ENCODE measurements at places on chromosomes 7 and 10.

GRCh38 chr10:44312401-44312800 lies 72.5 kb downstream of the CXCL12 start:
- no peak for DNase-seq

GRCh38 chr7:91496251-91496820 lies 232.1 kb downstream of the FZD1 start:
- DNase-seq = no peak

DNA sequence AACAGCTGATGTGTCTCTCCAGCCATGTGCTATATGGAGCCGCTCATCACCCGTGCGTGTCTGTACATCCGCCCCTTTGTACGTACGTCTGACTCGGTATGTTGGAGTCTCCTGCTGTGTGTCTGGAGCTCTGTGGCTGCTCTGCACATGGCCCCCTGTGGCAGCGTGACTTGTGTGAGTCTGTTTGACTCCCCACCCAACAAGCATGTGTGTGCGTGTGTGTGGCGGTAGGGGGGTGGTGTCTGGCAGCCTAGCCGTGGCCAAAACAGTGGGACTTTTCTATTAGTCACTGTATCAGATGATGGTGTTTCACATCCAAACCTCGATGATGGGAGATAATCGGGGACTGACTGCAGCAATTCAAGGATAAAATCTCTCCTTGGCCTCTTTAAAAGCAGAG lies 94.1 kb downstream of the COL13A1 start:
- no peak for DNase-seq

DNA sequence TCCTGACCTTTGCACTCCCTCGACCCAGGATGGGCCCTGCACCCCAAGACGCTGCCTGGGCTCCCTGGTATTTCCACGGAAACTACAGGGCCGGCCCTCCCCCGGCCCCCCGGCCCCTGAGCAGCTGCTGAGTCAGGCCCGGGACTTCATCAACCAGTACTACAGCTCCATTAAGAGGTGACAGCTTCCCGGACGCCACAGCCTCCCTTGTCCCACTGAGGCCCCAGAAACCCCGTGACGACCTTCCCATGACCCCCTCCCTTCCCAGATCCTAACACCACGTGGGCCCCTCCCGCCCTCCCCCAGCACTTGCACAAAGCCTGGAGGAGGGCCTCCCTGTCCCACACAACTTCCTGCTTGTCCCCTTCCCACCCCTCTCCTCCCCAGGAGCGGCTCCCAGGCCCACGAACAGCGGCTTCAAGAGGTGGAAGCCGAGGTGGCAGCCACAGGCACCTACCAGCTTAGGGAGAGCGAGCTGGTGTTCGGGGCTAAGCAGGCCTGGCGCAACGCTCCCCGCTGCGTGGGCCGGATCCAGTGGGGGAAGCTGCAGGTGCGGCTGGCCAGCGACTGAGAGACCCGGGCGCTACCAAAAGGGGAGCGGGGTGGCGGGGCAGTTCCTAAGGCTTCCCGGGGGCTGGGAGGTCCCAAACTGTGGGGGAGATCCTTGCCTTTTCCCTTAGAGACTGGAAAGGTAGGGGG lies 5.7 kb downstream of the NOS3 start:
- no peak for DNase-seq

GRCh38 chr10:42475168-42476098 lies 162.9 kb downstream of the ZNF33B start:
- DNase-seq = peak; percentile 1

DNA sequence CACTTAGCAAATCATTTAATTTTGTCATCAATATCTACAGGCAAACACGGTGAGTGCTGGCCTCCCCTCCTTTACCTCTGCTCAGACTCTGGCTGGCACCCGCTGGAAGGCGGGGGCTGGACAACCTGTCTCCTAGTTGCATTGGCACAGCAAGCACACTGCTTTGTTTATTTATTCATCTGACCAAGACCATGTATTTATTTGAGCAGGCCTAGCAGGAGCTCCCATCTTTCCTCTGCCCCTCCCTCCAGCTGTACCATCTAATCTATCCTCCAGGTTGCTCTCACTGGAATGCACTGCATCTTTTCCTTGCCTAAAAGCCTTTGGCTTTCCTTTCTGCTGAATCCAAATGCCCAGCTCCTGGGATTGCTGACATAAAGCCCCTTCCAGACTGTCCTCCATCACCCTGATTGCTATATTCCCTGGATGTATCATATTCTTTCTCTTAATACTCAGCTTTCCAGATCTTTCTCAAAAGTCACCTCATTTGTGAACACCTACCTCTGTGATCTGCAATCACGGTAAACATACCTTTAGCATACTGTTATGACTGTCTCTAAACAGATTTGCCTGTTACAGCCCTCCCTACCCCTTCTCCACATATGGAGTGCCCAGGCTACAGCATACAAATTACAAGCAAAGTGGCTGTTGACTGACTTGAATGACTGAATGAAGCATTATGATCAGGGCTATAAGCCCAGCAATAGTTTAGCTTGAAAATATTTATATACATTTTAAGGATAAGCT lies 9.6 kb downstream of the ELMO1 start:
- no peak for DNase-seq

DNA sequence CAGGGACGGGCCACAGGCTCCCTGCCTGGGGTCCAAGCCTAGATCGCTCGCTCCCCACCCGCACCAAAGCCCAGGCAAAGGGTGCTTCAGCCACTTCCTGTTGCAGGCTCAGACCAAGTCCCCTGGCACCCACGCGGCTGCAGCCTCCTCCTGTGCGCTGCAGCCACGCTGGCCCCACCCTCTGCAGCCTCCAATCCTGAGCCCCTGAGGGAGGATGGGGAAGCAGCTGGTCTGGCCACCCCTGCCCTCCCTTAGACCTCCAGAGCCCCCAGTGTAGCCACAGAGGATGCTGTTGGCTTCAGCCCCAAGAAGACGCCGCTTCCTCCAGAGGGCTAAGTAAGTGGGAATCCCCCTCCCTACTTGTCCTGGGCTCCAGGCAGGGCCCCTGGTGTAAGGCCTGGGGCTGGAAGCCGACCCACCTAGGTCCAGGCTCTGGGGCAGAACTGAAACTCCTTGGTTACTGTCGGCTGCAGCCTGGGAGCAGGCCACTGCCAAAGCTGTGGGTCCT lies 9.4 kb downstream of the LIMK1 start:
- DNase-seq = no peak

DNA sequence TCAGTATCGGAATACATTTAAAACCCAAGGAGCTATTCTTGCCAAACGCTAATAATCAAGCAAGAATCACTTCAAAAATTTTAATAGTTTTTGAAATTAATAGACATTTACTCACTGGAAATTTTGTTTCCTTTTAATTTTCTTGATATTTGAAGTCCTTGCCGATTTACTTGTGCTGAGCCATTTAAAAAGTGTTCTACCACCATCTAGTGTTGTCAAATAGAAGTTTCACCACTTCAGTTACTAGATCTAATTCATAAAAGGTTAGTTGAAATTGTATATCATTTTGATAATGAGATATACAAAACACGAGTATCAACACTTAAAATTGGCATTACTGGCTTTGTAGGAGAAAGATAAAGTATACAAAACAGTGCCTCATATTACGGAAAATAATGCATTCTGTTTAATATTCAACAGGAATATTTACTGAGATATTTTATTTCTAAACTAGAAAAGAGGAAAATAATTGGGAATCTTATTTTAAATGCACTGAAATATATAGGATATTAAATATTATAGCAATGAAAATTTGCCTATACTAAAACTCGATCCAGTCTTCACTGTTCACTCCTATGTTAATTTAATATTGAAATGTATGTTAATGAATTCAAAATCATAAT lies 664.8 kb upstream of the SEMA3D start:
- no peak for DNase-seq

GRCh38 chr7:106566672-106567071 lies 94.3 kb downstream of the CCDC71L start:
- DNase-seq = no peak

DNA sequence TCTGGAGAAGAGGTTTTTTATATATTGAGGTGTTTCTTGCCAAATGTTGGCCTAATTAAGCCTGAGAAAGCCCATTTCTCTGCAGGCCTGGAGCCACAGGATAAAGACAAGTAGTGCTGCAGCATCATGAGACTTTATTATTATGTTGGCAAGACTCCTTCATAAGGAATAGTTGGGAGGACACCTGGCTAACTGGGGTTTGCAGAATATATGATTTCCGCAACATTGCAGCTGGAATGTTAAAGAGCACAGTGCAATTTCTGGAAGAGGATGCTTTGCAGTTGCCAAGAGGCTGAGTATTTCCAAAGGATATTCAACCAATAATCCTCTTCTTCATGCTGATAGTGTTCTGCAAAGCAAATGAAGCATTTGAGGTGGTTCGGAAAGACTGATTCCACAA lies 1512.8 kb upstream of the LRRTM3 start:
- DNase-seq = no peak

DNA sequence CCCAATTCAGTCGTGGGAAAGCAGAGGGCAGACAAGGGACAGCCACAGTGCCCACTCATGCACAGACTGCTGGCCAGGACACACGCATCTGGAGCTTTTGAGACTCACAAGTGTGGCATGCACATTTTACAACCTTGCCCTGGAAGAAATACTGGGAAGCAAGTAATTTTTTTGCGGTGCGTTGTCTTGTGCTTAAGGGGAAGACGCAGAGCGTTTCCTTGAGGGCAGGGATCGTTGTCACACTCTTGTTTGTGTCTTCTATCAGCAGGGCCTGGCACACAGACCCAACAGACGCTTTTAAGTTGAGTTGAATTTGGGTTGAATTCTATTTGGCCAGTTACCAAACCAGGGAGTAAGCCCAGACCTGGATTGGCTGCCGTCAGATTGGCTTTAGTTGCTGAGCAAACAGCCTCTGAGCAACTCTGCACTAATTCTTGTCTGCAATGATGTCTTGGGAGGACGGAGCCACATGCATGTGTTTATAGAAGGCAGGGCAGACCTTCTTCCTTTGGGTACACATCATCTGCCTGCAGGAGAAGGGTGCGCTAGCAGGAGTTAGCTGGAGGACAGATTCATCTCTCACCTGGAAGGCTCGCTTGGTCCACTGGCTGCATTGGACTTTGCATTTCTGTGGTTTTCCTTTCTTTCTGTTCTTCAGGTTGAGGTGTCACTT lies 38.4 kb downstream of the IL2RA start:
- no peak for DNase-seq

DNA sequence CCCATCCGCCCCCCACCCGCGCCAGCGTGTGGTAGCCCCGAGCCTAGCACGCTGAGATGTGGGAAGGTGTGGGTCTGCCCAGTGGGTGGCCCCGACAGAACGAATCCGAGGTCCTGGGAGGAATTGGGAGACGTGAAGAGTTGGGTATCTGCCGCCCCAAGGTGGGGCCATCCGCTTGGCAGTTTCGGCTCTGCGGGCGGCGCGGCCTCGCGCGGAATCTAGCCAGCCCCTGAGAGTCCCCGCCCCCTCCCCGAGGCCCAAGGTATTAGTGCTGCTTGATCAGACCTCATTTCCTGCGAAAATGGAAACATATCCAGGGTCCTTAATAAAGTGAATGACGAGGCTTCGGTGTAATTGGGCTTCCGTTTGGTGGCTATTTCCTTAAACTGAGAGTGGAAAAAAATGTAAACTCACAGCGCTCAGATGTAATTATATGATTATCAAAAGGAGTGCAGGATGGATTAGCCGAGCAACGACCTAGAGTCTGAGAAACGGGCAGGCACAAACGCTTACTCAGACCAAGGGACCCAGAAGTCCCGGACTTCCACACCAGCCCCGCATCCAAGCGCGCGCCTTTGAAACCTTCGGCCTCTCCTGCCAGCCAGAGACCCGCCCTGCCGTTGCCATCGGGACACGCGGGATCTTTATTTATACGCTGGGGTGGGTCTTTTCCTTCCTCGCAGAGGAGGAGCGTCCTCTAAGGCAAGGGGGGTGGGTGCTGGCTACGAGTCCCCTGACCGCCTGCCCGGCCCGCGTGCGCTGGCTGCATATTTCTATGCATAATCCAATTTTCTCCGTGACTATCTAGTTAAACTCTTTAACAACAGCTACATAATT lies 12.8 kb downstream of the LBX1 start:
- DNase-seq = no peak

DNA sequence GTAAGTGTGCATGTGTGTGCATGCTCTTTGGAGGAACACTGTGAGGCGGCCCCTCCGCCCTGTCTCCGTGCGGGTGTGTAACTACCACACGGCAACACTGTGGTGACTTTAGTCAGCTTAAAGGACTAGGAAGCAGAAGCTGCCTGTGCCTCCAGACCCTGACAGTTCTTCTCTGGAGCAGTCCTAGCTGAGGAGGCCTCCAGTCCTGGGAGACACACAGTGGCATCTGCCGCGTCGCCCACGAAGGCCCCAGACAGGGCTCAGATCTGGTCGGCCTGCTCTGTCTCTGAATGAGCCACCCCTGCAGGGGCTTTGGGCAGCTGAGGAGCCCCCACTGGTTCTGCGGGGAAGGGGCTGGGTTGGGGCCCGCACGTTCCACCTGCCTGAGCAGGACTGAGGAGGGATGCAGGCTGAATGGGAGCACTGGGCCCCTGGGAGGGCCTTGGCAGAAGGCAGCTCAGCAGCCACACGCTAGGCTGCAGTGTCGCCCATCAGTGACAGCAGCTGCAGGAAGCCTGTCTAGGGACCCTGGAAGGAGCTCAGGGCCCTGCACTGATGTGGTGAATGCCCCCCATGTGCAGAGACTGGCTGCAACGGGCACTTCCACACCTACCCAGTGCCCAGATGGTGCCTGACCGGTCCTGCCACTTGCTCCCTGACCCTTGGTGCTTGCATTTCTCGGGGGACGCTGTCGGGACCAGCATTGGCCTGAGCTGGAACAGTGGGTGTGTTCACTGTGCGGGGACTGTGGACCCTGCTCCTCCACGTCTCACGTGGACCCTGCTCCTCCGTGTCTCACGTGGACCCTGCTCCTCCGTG lies 27.3 kb upstream of the KNDC1 start:
- no peak for DNase-seq

DNA sequence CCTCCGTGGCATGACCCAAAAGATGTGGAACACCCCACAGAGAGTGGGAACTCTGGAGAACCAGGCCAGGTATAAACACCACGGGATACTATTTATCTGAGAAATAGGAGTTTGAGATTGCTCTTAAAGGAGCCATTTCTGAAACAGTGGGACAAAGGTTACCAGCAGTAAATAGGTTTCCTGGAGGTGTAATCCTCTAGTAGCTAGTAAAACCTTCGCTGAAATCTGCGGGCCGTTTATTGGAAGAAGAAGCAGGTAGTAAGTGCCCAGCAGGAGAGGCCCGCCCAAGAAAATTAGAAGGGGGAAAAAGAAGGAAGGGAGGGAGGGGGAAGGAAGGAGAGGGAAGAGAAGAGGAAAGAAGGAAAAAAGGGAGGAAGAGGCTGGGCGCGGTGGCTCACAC lies 51.6 kb downstream of the CHST3 start:
- DNase-seq = no peak

DNA sequence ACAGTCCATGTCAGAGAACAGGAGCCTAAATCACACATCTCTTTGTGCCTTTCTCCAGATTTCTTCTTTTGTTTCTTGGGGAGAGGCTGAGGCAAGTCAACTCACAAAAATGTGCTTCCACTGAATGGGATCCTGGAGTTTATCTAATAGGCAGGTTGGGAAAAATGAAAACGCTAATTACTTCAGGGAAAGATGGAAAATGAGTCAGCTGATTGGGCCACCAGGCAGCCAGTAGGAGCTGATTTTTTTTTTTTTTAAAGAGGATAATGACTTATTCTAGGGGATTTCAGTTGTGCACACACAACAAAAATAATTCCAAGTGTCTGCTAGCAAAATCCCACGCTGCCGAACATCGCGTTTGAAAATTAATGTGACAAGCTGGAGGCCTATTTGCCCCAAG lies 412.8 kb upstream of the ZMIZ1 start:
- no peak for DNase-seq
